Endothelial cell of umbilical vein (primary cell): ENCODE measurements at places on chromosomes 6 and 20. TPM values are rescaled to one million over a fixed set of nuclear protein-coding genes. Genes with fewer than 3 reads are reported as not detected.

- no peak for DNase-seq
Measured at GRCh38 chr6:11040134-11040533, 4.0 kb downstream of the ELOVL2 start.

GRCh38 chr20:48295445-48295903, 510.2 kb upstream of the SULF2 start:
- DNase-seq: peak; percentile 95

The CST1 gene
- total RNA-seq: 2.2 TPM in 1 of 2 replicates, not detected in the other

- no peak for DNase-seq
Measured at GRCh38 chr6:142671791-142672190, 273.2 kb downstream of the HIVEP2 start.

GRCh38 chr20:2135013-2135412, 33.4 kb downstream of the STK35 start:
- no peak for DNase-seq
